ENCODE measurements at places on chromosomes 4 and X.

DNA sequence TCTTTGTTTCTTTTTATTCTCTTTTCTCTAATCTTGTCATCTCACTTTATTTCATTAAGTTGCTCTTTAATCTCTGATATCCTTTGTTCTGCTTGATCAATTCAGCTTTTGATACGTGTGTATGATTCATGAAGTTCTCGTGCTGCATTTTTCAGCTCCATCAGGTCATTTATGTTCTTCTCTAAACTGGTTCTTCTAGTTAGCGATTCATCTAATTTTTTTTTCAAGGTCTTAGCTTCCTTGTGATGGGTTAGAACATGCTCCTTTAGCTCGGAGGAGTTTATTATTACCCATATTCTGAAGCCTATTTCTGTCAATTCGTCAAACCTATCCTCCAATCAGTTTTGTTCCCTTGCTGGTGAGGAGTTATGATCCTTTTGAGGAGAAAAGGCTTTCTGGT, 1045.0 kb upstream of the ADGRL3 start:
- DNase-seq, result no peak

- DNase-seq, result peak; percentile 43
Observed at GRCh38 chrX:147912093-147912801, 528 bp downstream of the FMR1 start.

- no peak for DNase-seq
Observed at GRCh38 chrX:74788545-74789086, 136.6 kb downstream of the NEXMIF start.

- DNase-seq, result no peak
Observed at GRCh38 chr4:25172961-25173915, 13.0 kb upstream of the SEPSECS start.

GRCh38 chrX:82591421-82591820, 916.7 kb upstream of the POU3F4 start:
- DNase-seq, result no peak

GRCh38 chrX:452598-452997, 65.9 kb upstream of the PPP2R3B start:
- no peak for DNase-seq
